ENCODE measurements at places on chromosomes 11 and 22. TPM values are rescaled to one million over a fixed set of nuclear protein-coding genes. Genes with fewer than 3 reads are reported as not detected.
A peak's percentile ranks its signal among the peaks of the same experiment; 100 is the strongest.

DNA sequence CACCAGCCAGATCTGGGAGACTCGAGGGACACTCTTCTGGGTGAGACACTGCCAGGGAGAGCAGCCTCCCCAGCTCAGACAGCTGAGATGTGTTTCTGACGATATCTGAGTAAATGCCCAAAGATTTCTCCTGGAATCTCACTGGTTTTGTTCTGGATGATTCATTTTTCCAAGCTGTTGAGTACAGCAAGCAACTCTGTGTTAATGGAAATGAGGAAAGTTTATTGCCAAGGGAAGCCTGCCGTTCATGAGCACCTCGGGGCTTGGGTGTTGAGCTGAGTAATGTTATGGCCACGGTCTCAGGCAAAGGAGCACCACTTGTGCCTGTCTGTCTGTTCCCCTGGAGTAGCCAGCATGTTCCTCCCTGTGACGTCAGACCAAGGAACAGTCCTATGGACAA, 1132.4 kb downstream of the BRD1 start:
- no peak for ATAC-seq

C11orf52 gene
- total RNA-seq: 3.1 TPM

ZP1 gene
- total RNA-seq: not detected

RNASEH2C gene
- total RNA-seq: 70.2 TPM

CD6 gene
- not detected for total RNA-seq

DEUP1 gene
- not detected for total RNA-seq

GRCh38 chr11:17607083-17607429, 60.0 kb downstream of the OTOG start:
- ATAC-seq: no peak

DNA sequence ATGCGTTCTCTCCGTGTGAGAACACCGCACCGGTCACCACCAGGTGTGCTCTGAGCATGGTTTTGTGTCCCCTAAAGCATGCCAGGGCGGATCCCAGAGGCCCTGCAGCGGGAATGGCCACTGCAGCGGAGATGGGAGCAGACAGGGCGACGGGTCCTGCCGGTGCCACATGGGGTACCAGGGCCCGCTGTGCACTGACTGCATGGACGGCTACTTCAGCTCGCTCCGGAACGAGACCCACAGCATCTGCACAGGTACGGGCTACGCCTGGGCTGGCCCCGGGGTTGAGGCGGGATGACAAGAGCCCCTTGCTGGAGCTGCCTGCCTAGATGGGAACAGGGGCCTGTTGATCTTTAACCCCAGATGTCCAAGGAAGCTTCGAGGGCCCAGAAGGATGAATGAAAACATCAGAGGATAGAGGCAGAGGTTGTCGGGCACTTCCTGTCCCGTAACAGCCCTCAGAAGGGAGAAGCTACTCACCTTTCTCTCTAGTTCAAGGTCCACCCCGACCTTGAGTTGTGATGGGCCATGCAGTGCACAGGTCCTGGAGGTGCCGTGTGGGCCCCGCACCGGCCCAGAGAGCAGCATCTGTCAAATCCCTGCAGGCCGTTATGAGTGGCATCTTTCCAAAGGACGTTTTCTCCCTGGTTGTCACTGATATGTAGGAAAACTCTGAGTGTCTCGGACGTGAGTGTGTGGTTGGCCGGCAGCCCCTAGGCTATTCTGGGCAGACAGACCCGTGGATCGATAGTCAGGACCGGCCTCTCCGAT, 3.3 kb downstream of the CRELD2 start:
- no peak for ATAC-seq

TCN1 gene
- total RNA-seq: 23.8 TPM

- ATAC-seq: no peak
These were observed 815 bp downstream of the TNNT3 start for GRCh38 chr11:1920128-1920908.

DNA sequence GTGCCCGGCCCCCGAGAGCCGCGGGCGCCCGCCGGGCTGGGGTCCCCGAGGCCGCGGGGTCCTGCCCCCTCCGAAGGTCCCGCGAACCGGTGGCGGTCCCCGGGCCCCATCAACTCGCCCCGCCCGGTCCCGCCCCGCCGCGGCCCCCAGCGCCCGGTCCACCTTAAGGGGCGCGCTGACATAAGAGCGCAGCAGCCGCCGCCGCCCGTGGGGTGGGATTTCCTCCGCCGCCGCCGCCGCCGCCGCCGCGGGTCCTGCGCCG, at the start of gene ZDHHC8:
TSS of gene ZDHHC8 (plus strand) at position 208 of the 262 bp plus-strand sequence. CDS start 144 bp downstream, outside the sequence.
- ATAC-seq: peak; percentile 85

DNA sequence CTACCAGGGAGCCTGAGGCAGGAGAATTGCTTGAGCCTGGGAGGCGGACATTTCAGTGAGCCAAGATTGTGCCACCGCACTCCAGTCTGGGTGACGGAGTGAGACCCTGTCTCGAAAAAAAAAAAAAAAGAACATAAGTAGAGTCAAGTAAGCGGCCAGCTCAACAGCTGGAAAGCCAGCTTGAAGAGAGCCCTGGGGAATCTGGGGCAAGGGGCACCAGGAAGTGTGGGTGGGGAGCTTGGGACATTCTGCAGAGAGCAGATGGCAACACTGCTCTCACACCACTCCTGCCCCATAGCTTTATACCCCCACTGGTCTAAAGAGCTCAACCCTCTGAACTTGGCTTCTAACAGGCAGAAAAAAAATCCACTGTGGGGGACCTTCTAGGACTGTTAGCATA, 505.6 kb downstream of the BUD13 start:
- ATAC-seq: no peak

OR8A1 gene
- not detected for total RNA-seq

DNA sequence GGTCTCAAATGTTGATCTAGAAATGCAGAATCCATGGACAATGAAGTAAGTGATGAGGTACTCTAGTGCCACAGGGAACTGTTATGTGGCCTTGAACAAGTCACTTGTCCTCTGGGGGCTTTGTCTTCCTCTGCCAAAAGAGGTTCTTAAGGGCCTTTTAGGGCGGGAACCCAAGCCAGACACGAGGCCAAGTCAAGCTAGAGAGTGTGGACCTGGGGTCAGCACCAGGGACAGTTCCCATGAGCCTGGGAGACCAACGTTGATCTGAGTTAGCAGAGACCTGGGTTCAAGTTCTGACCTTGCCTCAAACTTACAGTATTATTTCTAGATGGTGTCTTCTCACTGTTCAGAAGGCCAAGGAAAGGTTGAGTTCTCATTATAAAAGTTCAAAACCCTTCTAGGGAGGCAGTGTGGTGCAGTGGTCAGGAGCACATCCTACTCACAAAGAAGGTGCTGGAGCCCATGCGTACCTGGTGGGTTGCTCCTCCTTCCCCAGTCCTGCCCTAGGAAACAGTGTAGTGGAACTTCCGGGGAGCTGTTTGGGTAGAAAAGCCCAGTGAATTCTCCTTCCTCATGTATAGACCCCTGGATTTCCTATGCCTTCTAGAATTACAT, 121.5 kb downstream of the CHST1 start:
- ATAC-seq: no peak

DNA sequence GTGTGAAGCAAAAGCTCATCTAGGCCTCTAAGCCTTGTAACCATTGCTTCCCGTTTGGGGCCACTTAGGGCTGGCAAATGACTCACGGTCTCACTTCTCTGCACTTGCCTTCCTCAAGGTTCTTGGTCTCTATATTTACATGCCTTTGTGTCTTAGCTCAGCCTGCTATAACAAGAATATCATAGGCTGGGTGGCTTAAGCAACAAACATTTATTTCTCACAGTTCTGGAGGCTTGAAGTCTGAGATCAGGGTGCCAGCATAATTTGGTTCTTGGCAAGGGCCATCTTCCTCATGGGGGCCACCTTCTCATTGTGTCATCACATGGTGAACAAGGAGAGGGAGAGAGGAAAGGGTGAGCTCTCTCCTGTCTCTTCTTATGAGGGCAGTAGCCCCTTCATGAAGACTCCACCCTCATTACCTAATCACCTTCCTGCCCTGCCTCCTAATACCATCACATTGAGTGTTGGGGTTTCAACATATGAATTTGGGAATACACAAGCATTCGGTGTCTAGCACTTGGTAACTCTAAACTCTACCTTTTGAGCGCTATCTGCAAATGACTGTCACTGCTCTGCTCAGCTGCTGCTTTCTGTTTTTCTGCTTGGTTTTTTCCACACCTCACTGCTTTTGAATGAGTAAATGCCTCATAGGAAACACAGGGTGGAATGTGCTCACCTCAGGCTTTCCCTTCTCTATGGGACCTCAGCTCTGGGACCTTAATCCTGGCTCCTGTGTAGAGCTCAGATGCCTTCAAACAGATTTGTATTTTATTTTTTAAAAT, 16.2 kb upstream of the ME3 start:
- ATAC-seq: peak; percentile 36

OR9G4 gene
- not detected for total RNA-seq

DNA sequence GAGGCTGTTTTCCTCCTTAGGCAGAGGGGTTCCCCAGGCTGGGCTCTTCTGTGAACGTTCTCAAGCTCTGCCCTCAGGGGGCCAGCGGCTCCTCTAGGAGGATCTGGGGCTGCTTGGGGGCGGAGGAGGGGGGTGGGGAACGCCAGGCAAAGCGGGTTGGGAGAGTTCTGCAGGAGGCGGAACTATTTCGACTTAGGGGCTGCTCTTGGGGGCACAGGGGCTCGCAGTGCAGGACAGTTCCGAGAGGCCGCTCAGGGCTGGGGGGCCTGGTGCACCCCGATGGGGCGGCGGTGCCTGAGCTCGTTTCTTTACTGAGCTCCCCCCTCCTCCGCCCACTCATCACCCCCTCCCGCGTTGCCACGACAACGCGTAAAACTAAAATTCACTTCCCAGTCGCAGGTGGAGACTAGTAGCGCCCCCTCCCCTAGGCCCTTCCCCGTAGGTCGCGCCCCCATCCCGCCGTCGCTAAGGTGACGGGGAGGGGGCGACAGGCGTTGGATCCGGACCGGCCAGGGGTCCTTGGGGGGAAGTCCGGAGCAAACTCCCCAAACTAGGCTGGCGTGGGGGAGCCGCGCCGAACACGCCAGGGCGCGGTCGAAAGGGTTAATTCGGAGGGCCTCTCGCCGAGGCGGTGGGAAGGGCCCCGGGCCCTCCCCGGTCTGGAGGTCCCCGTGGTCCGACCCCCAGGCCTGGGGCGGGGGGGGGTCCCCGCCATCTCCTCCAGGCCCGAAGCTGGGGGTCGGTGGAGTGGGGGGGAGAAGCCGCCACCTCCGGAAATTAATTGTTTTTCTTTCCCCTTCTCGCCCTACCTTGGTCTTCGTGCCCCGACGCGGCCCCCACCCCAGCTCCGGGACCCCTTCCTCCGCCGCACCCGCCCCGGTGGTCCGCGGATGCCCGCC, 857 bp downstream of the SHANK3 start:
- ATAC-seq: no peak

GRCh38 chr11:130675917-130676316, 227.5 kb downstream of the ADAMTS15 start:
- peak; percentile 17 for ATAC-seq

BACE1-AS gene
- 7.8 TPM for total RNA-seq

DNA sequence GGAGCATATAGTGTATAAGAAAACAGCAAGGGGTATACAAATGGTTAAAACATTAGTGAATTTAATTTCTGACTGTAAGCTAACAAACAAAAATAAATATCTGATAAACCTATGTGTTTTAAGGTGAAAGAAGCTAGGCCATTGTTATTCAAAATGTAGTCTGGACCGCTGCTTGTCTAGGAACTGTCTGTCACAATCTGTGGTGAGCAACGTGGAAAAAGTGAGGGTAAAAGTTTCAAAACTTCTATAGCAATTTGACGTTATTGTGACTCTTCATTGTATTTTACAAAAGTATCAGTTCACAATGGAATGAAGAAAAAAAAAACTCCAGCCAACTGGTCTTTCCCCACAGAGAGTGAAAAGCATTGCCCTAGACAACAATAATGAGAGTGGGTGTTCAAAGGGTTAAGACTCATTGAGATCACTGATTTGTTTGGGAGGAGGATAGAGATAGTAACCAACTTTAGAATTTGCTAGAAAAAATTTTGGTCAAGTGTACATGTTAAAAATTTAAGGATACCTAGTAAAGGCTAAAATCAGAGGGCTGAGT, 79.1 kb downstream of the UVRAG start:
- ATAC-seq: no peak

APBB1 gene
- total RNA-seq: 55.9 TPM

- ATAC-seq: no peak
These were observed 142.2 kb upstream of the C11orf58 start for GRCh38 chr11:16596231-16596630.

MUC5AC gene
- not detected for total RNA-seq

DNA sequence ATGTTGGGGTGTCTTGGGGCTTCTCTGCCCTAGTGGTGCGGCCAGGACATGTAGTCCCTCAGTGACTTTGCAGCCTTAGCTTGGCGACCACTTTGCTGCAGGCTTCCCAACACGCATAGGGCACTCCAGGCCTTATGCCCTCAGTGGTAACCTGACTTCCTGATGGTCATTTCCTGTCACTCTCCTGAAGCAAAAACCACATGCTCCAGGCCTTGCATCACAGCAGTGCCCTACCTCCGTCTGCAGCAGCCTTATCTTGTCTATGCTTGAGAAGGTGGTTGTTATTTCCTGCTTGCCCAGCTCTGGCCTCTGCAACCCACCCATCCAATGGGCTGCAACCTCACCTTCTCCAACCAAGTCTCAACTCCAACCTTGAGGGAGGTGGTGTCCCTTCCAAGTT, 33.4 kb upstream of the PISD start:
- ATAC-seq: no peak

DNA sequence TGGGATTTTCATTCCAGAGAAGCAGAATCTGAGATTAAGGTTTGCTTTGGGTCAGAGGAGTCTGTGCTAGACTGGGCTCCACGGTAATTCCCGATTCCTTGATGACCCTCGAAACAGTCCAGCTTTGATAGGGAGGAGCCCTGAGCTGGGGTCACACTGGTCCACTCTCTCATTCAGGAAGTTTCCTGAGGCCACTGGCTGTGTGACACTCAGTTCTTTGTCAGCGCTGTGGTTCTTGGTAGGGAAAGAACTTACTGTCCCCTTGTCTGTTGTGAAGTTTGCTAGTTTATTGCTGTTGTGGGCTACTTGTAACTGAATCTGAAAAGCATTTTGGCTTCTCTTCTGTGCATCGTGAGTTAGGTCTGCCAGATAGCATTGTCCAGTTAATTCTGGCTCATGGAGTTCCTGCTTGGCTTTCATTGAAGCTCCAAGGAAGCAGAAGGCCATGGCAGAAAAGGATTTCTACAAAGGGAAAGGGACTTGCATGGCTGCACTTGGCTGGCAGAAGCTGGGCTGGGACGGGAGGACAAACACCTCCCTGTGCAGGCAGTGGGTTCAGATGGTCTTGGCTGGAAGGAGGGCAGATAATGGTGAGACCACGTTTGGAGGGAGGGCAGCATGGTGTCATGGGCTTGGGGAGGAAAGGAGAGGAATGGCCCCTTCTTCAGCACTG, 23.3 kb downstream of the BCR start:
- no peak for ATAC-seq

DNA sequence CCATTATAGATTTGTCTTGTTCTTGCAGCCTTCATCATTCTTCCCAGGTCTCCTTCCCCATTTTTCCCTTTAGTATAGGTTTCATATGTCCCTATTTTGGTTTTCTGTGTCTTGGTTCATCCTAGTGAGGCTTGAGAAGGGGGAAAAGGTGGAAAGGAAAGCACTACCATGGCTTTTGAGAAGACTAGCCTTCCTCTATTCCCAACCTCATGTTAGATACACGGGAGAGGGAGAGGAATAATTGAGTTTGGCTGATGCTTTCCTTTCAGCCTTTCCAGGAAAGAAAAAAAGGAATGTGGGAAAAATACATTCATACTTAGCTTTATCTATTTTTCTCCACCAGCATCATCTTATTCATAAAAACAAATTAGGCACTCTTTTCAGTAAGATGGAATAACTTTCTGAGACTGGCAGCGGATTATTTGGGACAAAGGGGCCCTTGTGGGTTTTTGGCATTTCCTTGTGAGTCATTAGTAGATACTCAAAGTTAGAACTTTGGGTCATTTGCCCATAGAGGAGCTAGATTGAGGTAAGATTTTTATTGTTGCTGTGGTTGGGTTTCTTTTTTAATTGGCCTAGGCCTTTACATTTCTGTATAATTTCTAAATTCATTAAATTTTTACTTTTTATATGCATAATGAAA, 23.8 kb downstream of the CAPRIN1 start:
- ATAC-seq: no peak

Data from gastroesophageal sphincter (tissue), 4 donors.